ENCODE measurements at places on chromosomes 5 and 9.

- no peak for DNase-seq
Measured at GRCh38 chr9:126677188-126678084, 63.7 kb downstream of the LMX1B start.

DNA sequence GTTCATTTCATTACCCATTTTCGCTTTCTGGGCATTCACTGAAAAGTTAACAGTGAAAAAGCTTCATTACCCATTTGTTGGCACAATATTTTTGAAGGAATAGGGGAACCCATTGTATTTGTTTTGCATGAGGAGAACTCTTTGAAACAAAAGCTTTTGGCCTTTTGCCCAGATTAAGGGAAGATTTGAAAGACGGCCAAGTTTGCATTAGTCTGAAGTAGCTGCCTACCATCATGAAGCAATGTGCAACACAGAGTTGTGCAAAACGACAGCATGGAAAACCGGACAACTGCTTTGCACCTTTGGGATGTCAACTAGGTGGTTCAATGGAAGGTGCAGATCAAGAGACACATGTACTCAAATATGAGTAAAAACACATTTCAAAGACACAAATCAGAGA lies 84.9 kb downstream of the TRPM3 start:
- no peak for DNase-seq

DNA sequence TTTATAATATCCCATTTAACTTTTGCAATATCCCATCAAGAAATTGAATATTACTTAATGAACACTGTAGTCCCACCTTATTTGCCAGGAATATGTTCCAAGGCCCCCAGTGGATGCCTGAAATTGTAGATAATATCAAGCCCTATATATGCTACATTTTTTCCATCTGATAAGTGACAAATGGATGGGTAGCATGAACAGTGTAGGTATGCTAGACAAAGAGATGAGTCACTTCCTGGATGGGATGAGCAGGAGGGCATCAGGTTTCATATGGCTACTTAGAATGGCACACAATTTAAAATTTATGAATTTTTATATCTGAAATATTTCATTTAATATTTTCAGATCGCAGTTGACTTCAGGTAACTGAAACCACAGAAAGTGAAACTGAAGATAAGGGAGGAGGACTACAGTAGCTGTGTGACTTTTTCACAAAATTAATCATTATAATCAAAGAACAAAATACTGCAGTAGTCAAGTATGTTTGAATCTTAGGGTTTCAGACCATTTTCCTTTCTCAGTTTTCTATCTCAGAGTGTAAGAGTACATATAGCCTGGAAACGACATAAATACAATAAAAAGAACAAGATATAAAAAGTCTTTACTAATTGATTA lies 636.4 kb upstream of the ARRDC3 start:
- no peak for DNase-seq

DNA sequence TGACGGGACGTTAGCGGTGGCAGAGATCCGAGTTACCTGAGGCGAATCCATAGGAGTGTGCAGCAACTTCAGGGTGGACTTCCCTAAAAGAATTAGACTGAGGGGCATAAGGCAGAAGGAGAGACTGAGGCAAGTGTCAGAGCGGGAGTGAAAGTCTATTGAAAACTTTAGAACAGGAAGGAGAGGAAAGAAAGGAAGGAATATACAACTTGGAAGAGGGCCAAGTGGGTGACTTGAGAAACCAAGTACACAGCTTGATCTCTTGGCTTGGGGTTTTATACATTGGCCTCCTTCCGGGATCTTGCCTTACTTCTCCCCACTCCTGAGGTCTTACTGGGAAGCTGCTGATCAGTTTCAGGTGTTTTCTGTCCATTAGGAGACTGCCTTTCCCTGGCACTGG lies 84.9 kb downstream of the SNX18 start:
- no peak for DNase-seq

GRCh38 chr5:112957036-112957808 lies 19.4 kb upstream of the DCP2 start:
- DNase-seq = no peak

All from activated CD4-positive, alpha-beta T cell treated with anti-CD3 and anti-CD28 coated beads for 48 hours (primary cell).